ENCODE measurements at places on chromosomes 3 and 15.

DNA sequence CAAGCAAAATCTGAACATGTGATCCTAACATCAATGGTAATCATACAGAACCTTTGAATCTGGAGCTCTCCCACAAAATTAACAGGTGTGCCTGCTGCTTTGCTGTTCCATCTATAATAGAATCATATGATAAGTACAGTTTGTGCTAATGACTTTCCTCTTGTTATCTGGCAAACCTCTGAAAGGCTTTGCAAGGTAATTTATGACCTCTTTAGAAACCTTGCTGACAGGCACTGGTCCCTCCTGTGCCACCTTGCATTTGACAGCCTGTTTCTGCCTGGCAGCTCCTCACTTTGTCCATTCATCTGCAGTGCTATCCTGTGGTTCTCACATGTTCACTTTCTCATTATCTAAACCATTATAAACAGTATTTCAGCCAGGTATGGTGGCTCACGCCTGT, 10.2 kb upstream of the HTR3C start:
- DNase-seq: no peak

DNA sequence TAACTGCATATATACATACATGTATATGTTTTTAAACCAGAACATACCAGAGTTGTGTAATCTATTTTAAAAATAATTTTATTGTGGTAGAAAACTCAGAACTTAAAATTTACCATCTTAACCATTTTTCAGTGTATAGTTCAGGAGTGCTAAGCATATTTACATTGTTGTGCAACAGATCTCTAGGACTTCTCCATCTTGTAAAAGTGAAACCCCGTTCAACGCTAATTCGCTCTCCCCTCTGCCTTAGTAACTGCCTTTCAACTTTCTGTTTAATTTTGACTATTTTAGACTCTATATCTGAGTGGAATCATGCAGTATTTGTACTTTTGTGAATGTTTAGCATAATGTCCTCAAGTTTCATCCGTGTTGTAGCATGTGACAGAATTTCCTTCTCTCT, 51.8 kb upstream of the SSR3 start:
- no peak for DNase-seq

DNA sequence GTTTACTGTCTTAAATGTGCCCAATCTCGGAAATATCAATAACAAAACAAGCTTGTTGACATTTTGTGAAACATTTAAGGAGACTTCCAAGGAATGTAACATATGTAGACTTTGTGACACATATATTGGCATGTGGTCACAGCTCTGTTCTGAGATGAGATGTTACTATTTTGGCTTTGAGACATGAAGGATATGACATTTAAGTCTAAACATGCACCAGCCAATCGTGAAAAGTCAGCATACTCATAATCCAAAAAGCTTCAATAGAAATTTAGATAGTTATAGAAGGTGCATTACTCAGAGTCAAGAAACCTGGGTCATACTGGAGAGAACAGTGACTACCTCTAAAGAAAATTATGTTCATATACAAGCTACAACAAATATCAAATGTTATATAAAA, 13.4 kb downstream of the COMMD2 start:
- no peak for DNase-seq

DNA sequence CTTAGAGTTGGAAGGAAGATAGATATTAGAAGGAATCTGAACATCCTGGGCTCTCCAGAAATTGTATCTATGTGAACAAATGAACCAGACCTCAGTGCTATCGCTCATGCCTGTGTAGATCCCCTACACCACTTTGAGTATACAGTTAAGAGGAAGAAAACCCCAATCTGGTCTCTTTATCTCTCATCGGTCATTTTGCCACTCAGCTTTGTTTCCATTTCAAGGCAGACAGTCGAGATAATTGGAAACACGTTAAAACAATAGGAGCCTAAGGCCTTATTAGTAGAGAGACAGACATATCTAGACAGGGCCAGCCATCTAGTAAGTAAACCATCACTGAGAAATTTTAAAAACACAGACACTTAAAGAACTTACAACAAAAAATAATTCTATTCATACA, 101.6 kb downstream of the MYLK start:
- DNase-seq: no peak

DNA sequence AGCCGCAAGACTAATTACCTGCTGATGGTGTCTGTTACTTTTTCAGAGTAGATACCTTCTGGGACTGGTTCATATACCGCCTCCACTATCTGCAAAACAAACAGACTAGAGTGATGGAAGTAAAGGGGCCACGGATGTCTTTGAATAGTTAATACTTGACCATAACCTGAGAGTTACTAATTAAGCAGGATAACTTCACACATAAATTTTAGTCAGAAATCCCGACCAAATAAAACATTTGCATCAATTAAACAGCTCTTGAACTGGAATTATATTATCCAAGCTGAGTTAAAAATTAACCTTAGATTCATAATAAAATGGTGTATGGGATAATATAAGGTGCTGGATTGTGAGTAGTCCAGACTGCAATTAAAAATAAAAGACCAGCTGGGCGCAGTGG, 167.7 kb downstream of the NEK10 start:
- no peak for DNase-seq

DNA sequence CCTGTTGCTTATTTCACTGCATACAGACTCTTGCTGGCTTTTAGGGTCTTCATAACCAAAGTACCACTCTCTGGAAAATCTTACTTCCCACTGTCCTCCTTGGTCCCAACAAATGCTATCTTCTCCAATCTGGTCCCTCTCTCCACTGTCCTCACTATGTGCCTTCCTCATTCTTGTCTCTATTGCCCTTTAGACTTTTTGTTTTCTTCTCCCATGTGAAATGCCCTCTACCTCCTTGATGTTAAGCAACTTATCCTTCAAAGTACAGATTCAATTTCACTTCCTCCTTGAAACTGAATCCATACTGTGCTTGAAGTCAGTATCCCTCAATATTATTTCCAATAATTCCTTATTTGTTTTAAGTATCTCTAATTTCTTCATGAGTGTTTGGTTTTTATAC, 60.8 kb downstream of the CGGBP1 start:
- no peak for DNase-seq

All from stimulated activated CD8-positive, alpha-beta memory T cell treated with anti-CD3 and anti-CD28 coated beads, Interleukin-7, amount 100 ng/mL, for 1 hour (primary cell).